ENCODE measurements at places on chromosomes 13 and 19. TPM values are rescaled to one million over a fixed set of nuclear protein-coding genes. Genes with fewer than 3 reads are reported as not detected.

DAND5 gene
- total RNA-seq, result 0.18 TPM

KL gene
- total RNA-seq, result 1.5 TPM

ZNF699 gene
- 13.8 TPM for total RNA-seq

DNA sequence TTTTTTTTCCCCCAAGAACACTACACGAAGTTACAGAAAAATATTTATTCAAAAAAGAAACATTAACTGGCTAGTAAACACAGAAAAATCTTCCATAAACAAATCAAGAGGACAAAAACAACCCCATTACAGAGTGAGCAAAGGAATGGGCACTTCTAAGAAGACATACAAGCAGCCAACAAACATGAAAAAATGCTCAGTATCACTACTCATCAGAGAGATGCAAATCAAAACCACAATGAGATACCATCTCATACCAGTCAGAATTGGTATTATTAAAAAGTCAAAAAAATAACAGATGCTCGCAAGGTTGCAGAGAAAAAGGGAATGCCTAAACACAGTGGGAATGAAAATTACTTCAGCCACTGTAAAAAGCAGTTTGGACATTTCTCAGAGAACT lies 131.7 kb downstream of the UGGT2 start:
- DNase-seq, result no peak

DNA sequence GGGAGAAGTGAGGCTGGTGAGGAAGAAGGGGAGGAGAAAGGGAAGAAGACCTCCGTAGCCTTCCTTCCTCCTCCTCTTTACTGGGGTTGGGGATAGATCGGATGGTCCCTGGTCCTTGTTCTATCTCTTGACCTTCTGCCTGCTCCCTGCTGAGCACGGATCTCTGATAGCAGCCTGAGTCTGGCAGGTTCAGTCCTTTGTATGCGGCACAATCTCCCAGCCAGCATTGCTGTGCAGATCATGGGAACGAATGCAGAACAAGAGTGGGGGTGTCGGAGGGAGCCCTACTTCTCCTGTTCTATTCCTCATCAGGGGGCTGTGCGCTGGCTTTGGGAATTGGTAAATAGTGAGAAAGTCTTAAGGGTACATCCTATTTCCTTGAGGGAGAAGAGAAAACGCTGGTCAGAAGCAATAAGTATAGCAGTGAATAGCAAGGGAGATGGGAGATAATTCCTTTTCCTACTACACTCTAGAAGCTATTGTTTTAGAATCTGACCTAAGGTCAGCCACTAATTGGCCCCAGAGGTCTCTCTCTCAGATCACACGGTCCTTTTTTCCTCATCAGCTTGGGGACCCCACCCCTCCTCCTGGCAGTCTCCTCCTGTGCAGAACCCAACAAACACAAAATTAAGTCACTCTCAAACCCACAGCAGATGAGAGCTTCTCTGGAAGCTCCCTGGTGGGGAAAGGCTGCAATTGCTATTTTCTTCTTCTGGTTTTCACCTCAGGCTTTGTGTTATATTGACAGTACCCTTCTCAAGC lies 41.0 kb downstream of the KL start:
- DNase-seq, result no peak

DNA sequence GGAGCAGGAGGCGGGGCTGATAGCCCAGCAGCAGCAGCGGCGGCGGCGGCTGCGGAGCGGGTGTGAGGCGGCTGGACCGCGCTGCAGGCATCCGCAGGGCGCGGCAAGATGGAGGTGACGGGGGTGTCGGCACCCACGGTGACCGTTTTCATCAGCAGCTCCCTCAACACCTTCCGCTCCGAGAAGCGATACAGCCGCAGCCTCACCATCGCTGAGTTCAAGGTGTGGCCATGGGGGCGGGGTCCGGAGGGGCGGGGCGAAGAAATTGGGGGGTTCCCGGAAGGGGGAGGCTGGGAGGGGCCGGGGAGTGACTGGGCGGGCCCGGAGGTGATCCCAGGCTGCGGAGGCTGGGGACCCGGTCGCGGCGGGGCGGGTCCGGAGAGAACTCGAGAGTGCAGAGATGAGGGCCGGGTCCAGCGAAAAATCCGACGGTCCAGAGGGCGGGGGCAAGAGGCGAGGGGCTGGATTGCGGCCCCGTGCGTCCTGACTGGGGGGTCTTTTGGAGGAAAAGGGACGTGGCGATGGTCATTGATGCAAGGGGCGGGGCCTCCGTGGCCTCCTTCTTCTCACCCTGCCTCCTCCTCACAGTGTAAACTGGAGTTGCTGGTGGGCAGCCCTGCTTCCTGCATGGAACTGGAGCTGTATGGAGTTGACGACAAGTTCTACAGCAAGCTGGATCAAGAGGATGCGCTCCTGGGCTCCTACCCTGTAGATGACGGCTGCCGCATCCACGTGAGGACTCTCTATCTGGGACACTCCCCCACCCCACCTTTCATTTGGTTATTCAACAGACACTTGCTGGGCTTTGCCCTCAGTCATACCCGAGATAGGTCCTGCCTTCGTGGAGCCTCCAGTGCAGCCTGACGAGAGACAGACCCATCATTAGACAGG lies at the start of gene TBCB:
TSS of gene TBCB (plus strand) at position 16 of the 891 bp plus-strand sequence. CDS start at position 109, 93 bp downstream.
- no peak for DNase-seq

DNA sequence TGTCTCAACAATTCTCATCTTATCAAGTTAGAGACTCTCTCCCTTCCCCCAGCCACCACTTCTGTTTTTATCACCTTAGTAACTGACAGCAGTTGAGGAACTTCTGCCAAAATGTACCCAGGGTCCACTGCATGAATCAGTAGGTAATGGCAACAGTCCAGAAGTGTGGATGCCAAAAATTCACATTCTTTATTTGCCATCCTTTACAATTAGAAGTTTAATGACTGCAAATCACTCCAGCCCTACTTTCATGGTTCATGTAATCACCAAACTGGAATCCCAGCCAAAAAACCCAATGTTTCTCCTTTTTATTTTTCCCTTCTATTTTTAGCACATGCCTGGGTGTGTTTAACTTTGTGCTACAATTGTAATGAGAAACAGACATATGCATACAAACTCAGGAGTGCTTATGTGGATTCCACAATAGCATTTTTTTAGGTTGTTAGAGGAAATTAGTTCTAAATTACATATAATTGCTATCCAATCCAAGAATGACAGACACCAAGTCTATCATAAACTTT lies 243.5 kb downstream of the RGCC start:
- peak; percentile 15 for DNase-seq

GRCh38 chr13:48735571-48735970 lies 81.8 kb downstream of the CYSLTR2 start:
- no peak for DNase-seq

GRCh38 chr13:112003396-112003795 lies 63.6 kb upstream of the SOX1 start:
- no peak for DNase-seq
